ENCODE measurements at places on chromosomes 12 and 14.

GRCh38 chr12:98893126-98893674, 248.1 kb downstream of the APAF1 start:
- no peak for DNase-seq

DNA sequence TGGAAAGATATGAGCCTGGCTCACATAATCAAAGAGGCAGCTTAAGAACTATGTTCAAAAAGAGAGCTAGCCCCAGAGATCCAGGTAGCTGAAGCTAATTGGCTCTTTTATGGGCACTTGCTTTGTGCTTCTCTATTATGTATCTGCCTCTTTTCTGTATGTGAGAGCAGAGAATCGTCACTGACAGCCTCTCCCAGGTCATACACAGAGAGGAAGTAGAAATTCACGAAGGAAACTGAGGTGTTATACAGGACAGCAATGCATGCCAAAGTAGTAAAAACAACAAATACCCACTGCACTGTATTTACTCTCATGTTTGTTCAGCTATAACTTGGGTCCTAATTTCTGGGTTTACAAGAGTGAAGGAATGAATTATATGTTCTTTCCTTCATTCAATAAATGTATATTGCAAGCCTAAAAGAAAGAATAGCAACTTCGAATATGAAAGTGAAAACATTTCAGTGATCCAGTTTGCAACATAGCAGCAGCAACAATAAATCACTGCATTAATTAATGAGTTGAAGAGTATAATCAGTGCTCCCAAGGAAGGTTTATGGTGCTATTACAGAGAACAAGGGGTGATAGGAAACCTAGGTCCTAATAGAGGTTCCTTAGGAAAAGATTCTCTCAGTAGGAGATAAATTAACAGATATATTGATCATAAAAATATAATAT, 47.1 kb upstream of the ATXN7L3B start:
- no peak for DNase-seq

DNA sequence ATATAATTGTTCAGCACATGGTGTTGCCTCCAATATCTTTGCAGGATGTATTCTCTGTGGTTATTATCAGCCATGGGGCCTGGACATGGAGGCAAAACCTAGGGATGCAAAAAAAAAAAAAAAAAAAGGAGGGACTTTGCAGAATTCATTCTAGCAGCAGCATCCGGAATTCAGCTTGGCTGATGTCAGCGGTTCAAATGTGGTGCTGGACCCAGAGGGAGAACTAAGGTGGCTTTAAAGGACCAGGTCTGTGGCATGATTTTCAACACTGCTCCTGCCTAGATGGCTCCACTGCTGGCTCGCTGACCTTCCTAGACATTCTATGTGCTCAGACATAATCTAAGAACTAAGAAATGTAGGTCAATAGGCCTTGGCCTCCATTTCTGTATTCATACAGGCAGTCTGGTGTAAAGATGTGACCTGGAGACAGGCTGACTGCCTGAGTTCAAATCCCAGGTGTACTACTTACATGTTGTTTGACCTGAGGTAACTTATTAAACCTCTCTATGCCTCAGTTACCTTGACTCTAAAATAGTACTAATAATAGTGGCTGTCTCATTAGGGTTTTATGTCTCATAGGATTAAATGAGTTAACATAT, 108.6 kb downstream of the PPM1A start:
- no peak for DNase-seq

DNA sequence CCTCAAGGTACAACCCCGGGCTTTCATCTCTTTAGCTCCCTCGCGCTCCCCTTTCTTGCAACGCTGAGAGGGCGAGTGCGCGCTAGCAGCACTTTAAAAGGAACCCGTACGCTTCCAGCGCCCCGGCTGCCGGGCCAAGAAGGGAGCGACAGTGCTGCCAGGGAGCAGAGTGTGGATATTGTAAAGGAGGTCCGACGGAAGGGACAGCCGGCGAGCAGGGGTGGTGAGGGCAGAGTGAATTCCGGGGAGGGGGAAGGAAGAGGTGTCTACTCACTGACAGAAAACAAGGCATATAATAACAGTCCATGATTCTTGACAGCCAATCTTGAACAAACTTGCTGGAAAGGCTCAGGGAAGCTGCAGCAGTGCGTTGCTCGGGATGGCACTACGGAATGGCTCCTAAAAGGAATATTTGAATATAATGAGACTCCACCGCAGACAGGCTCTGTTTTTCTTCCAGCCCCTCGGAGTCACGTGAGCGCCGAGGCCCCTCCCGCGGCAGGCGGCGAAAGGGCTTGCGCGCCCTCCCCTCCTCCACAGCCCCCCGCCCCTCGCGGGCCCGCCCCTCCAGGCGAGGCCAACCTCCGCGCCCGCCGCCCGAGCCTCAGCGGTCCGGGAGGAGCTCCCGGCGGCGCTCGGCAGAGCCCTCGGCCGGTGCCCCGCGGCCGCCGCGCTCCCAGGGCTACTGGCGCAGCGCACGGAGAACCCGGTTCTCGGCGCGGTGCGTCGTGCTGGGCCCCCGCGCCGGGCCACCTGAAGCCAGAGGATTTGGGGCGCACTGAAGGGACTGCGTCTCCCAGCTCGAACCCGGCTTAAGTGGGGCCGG, 3.4 kb downstream of the BMP4 start:
- peak; percentile 88 for DNase-seq

- DNase-seq = no peak
Observed at GRCh38 chr12:56080556-56081138, 682 bp downstream of the ERBB3 start.

GRCh38 chr12:79367032-79367589, 323.7 kb downstream of the PAWR start:
- no peak for DNase-seq

Measured in hepatic stellate cell (primary cell).